GM18507 (cell line): ENCODE measurements at places on chromosomes 13 and 19.

DNA sequence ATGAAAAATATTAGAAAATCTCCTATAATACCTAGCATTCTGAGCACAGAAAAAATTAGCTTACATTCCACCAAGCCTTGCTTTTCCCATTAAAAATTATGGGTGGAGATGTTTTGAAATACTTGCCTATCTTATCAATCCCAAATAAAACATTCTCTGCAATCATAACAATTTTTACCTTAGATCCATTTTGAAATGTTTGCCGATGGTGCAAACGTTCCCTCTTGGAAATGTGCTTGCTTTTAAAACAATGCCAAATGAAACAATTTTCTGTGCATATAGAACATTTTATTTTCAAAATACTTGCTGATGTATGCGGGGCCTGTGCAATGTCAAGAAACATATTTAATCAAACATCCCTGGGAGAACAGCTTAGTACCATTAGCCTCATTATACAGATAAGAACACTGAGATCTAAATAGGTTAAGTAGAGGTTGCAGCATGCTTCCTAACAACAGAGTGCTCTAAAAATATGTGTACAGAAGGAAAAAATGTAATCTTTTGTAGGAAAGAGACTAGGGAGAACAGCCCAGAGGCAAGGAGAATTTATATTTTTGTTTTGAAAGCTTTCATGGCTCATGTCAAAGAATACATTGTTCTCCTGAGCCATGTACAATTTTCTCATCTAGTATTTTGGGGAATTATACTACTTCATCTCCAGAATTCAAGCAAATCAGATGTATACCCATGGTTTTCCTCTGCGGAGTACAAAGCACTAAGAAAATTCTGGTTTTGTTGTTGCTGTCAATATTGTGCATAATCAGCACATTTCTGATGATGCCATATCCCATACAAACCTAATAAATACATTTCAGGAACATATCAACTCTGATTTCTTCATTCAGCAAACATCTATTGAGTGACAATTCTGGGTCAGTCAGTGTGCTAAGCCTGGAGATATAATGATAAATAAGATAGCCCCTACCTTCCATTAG lies 25.9 kb upstream of the FNDC3A start:
- DNase-seq, result no peak

DNA sequence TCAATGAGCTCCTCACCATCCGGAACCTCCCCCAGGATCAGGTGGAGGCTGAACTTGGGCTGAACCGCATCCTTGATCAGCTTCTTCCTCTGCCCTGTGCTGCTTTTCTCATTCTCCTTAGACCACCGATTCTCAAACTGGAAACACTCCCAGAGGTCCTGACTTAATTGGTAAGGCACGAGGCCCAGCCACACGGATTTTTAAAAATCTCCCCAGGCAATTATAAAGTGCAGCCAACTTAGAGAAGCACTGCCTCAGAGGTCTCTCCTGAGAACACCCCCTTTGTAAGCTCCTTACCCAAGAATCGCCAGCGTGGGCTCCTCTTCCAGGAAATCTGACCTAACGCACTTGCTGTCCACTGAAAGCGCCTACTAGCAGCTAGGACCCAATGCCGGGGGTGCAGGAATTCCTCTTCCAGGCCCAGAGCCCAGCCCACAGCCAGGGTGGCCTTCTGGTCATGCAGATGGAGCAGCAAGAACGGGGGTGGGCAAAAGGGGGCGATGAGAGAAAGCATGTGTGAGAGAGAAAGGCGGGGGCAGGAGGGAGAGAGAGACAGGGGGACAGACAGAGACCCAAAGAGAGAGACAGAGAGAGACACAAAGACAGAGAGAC lies 66.9 kb upstream of the CACNA1A start:
- DNase-seq, result no peak

GRCh38 chr13:106331116-106331515 lies 204.3 kb downstream of the EFNB2 start:
- no peak for DNase-seq

DNA sequence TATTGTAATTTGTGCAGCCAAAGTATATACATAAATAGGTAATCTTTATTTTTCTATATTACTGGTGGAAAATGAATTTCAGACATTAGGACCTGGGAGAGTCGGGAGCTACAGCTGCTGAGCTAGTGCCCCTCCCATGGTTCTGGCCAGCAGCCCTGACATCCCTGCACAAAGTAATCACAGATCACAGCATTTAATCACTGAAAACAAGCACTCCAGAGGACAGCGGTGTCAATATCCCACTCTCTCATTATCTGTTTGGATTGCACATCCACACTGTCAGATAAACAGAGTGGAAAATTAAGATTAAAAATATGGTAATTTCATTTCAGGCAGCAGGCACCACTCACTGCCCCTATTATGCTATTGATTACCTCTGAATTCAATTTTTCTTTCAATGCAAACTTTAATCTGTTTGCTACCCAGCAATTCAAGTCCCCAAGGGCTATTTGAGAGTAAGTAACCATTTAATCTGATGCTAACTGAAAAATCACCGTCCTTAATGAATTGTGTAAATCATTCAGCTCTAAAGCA lies 254.1 kb upstream of the SOX21 start:
- no peak for DNase-seq

DNA sequence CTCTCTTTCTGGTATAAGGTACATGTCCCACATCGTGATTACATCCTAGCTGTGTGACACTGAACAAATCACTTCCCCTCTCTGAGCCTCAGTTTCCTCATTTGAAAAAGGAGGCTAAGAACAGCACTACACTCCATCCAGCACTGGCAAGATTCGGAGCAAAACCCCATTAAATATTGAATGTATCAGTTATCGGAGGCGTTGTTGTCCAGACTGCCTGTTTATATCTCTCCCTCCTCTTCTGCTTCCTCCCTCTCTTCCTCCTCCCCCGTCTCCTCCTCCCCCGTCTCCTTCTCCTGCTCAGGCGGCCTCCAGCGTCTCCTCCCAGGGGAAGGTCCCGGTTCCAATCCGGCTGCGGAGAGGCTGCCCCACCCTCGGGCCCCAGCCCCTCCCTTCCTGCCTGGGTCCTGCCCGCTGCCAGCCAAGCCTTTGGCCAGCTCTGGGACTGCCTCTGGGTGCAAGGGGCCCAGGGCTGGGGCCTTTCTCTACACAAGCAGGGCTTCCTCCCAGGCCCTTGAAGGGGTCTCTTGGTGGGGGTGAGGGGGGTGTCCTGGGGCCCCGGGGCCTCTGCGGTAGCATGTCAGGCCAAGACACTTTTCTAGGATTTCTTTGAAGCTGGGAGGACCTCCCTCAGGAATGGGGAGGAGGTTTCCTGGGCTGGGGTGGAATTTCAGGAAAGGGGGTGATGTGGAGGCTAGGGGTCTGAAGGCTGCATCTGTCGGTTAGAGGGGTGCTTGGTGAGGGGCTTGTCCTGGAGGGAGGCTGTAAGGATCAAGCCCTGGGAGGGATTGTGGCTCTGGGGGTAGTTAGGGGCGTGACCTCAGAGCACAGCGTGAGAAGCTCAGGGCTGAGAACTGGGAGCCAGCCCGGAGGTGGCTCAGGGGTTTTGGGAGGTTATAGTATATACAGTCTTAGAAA lies 1.9 kb downstream of the RRAS start:
- no peak for DNase-seq

- DNase-seq, result no peak
These were observed 665 bp downstream of the GPX4 start for GRCh38 chr19:1104311-1105007.

- DNase-seq, result no peak
These were observed 2.6 kb downstream of the ZNF784 start for GRCh38 chr19:55621673-55622231.

GRCh38 chr19:57941593-57941992 lies 5.9 kb downstream of the ZNF256 start:
- no peak for DNase-seq

- no peak for DNase-seq
These were observed 3.8 kb downstream of the LGI4 start for GRCh38 chr19:35130761-35131720.

GRCh38 chr13:27670861-27671260 lies 49.2 kb downstream of the POLR1D start:
- DNase-seq, result no peak

GRCh38 chr13:50406831-50407230 lies 391.6 kb downstream of the KCNRG start:
- DNase-seq, result no peak

- DNase-seq, result no peak
These were observed 141.8 kb downstream of the GPC5 start for GRCh38 chr13:91540158-91540736.

- no peak for DNase-seq
These were observed 94.3 kb downstream of the INSR start for GRCh38 chr19:7199613-7200533.

GRCh38 chr19:11196406-11197287 lies 698 bp downstream of the KANK2 start:
- DNase-seq, result no peak

DNA sequence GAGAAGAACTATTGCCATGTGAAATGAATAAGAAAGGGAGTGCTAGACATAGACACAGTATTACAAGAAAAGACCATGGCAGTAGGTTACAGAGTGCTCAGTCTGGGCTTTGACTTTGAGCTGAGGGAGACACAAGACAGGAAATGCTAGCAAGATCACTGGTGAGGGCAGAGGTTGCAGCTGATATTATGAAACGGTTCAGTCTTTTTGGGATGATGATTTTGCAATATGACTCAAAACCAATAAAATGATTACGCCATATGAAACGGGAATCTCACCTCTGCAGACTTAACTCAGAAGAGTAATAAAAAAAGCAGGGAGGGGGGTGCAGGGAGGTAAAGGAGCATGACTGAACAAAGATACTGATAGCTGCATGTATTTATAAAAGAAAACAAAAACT lies 123.1 kb downstream of the RBM26 start:
- no peak for DNase-seq

GRCh38 chr19:46896076-46896794 lies 35.4 kb downstream of the ARHGAP35 start:
- DNase-seq, result no peak

DNA sequence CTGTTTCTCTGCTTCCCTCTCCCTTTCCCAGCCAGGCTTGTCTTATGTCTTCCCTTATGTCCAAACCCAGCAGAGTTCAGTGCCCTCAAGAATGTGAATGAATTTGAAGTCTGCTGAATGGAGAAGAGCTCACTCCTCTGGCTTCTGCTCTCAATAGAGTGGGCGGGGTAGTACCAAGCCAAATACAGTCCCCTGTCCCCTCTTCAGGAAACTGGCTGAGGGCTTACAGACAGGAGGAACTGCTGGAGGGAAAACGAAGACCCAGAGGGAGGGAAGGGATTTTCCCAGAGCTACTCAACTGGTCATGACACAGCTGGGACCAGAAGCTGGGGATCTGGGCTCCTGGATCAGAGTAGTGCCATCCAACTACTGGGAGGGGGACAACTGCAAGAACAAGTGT lies 32.9 kb upstream of the POU2F2 start:
- DNase-seq, result no peak

DNA sequence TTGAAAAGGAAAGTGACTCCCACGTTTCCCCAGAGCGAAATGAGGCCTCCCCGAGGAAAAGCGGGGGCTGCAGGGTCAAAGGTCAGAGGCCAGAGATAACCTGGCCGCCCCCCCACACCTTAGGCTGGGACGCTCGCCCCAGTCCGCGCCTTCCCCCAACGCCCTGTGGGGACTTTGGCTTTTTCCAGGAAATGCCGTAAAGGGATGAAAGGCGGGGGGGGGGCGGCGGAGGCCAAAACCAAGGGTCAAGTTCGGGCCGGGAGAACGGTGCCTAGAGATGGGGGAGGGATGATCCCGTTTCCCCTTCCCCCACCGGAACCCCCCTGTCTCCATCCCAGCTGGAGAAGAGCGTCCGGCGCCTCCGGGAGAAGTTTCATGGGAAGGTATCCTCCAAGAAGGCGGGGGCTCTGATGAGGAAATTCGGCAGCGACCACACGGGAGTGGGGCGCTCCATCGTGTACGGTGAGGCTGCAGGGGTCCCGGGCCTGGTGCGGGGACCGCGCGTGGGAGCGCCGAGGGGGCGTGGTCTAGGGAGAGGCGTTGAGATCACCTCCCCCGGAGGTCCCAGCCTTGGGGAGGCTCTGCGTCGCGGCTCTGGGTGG lies 575 bp downstream of the SHFL start:
- DNase-seq, result no peak

- DNase-seq, result no peak
These were observed 8.7 kb upstream of the ADAT3 start for GRCh38 chr19:1896508-1896907.

- no peak for DNase-seq
These were observed 37.3 kb downstream of the CILP2 start for GRCh38 chr19:19575411-19575810.

- no peak for DNase-seq
These were observed 459.8 kb downstream of the FGF14 start for GRCh38 chr13:101942038-101942437.
